ENCODE measurements at places on chromosomes 4 and X.
A peak's percentile ranks its signal among the peaks of the same experiment; 100 is the strongest.

DNA sequence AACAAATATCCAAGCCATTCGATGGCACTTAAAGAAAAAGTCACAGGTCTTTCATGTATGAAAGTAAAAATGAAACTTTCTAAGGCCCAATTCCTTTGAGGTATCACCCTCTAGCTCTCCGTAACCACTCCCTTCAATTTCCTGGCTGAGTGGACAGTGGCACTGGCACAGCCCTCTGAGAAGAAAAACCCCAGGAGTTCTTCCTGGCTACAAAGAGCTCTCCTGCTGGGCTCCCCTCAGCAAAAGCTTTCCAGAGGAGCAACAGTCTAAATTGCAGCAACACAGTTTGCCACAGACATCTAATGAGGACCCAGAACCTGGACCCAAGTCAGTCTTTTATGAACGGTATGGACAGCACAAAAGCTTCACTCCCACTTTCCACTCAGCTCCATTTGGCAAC is 71.8 kb downstream of the FUNDC1 start:
- ATAC-seq = no peak

GRCh38 chr4:175407926-175408325 is 404.1 kb downstream of the GPM6A start:
- ATAC-seq = no peak

DNA sequence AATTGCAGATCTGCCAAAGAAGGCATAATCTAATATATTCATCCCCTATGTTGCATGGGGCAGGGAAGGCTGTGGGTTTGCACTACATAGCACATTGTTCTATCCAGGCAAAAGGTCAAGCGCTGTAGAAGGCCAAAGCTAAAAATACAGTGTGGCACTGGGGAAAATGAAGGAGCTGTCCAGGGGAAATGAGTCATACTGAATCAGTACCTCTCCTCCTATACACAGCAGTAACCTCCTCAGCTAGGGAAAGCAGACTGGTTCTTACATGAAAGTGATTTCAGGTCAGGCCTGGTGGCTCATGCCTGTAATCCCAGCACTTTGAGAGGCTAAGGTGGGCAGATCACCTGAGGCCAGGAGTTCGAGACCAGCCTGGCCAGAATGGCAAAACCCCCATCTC is 31.0 kb upstream of the SLC25A4 start:
- ATAC-seq = peak; percentile 44

DNA sequence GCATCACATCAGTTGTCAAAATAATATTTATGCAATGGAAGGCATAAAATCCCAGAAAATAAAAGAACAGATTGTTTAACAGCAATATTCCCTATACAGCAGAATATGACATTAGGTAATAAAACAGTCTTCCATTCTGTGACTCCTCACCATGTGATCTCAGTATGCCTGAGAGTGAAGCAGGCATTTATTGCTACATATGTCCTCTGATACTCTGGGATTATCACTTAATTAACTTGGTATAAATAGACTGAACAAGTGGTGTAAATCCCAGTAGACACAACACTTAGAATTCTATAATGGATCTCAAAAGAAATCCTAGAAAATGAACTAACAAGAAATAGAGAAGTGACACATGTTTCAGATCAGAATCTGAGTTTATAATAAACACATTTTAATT is 841.3 kb downstream of the PDHA2 start:
- no peak for ATAC-seq

DNA sequence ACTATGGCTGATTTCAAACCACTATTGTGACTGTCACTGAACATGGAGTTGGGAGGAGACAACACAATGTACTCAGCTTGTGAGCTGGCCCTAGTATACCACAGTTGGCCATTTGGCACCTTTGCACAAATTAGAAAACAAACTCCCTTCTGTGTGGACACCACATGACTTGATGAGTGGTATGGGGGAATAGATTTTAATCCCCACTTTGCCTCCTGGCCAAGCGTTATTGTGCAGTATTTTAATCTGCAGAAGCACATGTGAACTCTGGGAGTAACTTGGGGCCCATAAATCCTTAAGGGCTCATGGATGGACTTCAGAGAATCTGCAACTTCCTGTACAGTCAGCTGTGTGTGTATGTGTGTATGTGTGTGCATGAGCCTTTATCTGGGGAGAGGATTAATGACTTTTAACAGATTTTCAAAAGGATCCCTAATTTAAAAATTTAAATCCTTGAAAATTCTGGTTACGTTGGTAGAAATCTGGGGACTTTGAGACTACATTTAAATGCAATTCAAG is 105.0 kb upstream of the PAQR3 start:
- no peak for ATAC-seq

DNA sequence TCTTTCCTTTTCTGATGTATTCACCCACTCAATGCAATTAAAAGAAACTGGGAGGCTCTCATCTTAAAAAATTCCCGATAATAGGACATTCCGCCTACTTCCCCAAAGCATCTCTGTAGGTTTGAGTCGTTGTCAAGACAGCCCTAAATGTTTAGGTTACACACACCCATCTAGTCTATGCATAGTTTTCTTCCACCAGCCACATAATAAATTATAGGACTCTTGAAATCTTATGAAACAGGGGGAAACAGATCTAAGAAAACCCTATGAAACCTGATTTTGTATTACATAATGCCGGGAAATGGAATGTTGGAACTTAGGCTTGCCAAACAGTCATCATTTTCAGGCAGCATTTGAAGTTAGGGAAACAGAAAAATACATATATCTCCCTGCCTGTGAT is 150.0 kb downstream of the PRKX start:
- no peak for ATAC-seq

DNA sequence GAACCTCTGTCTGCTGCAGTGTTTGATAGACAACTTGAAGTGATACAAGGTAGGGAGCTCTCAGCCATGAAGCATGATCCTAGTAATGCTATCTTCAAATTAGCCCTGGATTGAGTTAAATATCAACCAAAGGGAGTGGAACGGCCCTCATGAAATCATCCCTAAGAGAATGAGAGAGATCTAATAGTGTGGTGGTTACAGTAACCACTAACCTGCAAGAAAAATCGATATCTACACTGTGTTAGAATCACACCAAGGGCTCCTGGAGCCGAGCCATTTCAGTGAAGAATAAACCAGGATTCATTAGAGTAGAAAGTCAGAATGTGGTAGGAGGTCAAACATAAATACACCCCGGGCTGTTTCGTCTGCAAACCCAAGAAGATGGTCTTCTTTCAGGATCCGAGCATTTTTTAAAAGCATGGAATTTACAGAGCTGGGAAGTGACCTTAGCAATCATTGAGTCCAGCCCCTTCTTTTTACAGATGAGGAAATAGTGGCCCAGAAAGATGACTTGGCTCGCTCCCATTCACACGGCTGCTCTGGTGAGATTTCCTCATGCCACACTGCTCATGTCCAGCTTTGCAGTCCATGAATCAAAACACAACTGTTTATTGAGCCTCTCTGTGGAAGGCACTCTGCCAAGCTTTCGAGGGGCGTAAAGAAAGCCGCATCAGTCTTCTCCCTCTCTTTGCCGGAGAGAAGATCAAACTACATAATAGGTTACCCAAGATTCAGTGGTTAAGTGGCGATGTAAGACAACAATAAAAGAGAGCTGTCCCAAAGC is 5.5 kb upstream of the DCTD start:
- ATAC-seq = no peak

GRCh38 chr4:73867783-73868182 is 1.4 kb upstream of the CXCL1 start:
- ATAC-seq = no peak

DNA sequence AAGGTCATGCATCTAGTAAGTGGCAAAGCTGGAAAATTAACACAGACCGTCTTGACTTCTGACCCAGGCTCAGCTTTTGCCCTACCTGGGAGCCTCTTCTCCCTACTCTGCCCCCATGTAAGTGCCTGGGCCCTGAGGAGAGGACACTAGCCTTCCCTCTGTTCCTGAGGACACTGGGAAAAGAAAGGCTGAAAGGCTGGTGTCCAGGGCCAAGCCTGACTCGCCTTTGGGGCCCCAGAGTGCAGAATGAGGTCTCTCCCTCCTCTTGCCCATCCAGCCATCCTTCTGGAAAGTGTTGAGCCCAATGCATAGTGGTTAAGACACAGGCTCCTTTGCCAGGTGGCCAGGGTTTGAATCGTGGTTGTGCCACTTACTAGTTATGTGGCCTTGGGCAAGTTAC is 91.5 kb downstream of the PJA1 start:
- no peak for ATAC-seq

DNA sequence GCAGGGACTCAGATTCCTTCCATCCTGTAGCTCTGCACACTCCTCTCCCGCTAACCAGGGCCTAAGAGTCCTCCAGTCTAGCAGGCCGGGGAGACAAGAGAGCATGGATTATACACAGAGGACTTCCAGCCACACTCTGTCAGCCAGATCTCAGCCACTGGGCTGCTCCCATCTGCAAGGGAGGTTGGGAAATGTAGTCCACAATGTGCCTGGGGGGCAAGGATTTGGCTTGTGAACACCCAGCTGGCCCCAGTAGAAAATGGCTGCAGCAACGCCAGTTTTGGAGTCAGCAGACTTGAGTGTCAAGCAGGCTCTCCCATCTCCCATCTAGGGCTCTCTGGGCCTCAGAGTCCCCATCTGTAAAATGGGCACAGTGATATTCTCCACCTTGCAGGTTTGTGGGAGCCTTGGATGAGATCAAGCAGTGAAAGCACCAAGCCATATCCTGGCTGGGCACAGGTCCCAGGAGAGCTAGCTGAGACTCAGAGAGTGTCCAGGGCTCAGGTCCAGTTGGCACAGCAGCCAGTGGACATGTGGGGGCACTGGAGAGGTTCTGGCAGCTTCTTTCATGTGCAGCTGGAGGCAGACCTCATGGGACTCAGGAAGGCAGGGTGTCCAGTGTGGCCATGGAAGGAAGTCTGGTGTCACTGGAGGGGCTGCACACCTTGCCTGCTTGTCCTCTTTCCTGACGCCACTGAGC is 14.6 kb downstream of the PSAPL1 start:
- no peak for ATAC-seq

- ATAC-seq = no peak
These were observed 18.3 kb upstream of the PDCL2 start for GRCh38 chr4:55610381-55610780.

DNA sequence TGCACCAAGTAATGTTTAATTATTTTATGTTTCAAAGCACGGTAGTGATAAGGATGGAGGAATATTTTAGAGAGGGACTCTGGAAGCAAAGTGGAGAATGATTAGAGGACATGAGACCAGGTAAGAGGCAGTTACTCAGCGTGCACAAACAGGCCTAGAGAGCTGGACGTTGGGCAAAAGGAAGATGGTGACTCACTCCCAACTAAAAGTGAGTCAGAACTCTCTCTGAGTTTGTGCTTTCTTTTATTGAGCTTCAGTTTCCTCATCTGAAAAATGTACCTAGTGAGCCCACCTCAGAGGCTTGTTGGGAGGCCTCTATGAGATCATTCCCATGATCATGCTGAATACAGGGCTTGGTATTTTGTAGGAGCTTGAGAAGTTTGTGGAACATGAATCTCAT is 1.6 kb upstream of the ZC4H2 start:
- no peak for ATAC-seq

GRCh38 chr4:74282926-74283325 is 25.3 kb upstream of the EPGN start:
- no peak for ATAC-seq

DNA sequence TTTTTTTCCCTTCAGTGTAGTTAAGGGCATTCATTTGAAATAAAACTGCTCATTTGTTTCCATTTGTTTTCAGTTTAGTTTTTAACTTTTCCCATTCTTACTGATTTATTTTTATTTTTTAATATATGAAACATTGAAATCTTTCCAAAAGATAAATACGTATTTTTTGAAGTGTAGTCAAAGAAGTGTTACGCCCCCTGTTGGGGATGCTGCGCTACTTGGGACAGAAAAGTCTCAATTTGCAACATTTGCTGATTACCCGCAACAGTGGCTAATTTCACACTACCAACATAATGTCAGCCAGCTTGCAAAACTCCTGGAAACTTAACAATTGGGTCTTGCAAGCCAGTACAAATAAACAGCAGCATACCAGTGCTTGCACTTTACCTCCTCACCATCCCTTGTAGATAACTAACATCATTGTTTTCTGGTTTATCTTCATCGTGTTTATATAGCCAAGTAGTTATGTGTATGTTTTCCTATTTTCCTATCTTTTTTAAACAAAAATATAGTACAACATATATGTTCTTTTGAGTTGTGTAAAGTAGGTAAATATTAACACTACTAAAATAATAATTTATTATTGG is 158.6 kb downstream of the STPG2 start:
- ATAC-seq = no peak

DNA sequence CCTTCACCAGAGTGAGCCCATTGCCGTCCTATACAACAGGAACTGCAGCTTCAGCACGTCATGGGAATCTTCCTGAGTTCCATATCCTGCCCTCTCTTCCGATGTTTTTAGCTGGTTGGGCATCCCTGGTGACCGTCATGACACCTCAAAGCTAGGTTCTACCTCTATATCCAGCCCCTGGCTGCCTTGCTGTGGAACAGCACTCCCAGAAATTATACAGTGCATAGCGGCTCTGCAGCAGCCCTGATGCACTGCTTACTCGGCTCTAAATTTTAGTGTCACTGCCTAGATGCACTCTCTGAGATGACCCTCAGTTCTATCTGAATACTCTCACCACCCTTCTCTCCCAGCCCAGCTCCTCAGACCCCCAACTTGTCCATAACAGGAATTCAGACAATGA is 44.3 kb downstream of the ARHGEF38 start:
- no peak for ATAC-seq

GRCh38 chr4:126247409-126247808 is 932.7 kb downstream of the FAT4 start:
- no peak for ATAC-seq

DNA sequence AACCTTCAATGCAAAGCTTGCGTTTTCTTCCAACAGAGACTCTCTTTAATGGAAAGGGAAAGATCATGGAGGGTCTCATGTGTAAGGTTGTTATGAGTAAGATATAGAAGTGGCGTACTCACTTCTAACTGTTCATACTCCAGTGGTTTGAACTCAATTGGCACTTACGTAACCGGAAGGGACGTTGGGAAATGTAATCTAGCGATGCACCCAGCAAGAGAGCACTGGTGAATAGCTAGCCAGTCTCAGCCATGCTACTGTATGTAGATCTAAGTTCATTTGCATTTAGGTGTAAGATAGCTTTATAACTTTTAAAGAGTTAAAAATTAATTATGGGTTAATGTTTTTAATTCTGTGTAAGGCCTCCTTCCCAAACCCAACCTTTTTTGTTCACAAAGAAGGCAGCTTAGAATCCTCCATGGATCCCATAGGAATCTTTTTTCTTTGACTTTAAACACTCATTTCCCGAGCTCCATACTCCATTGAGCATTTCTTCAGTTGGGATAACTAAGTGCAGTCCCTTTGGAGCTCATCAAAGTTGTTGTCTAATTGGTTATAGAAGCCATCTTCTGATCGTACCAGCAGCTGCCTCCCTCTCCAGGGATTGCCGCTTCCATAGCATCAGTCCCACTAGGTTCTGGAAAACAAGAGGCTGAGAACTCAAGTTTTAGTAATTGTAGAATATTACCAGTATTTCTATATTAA is 191.1 kb downstream of the RAPGEF2 start:
- no peak for ATAC-seq

GRCh38 chrX:44264936-44265335 is 78.5 kb downstream of the EFHC2 start:
- ATAC-seq = no peak

All from stimulated activated memory B cell treated with anti-CD40 and anti-IgM and Interleukin-4, amounts not matched to agents 10 μg/mL and 1 μg/mL and 100 μg/mL, for 72 hours (primary cell).